ENCODE measurements at places on chromosomes 13 and 19.

DNA sequence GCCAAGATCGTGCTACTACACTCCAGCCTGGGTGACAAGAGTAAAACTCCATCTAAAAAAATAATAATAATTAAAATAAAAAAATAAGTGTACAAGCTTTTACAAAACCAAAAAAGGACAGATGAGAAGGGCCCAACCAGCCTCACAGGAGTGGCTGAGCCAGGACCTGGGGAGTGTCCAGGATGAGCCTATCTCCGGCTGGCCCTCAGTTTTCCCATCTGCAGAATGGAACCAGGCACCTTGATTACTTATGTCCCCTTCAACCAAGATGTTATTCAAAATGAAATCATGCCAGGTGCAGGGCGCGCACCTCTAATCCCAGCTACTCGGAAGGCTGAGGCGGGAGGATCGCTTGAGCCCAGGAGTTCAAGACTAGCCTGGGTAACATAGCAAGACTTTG is 9.5 kb upstream of the IFI30 start:
- no peak for DNase-seq

DNA sequence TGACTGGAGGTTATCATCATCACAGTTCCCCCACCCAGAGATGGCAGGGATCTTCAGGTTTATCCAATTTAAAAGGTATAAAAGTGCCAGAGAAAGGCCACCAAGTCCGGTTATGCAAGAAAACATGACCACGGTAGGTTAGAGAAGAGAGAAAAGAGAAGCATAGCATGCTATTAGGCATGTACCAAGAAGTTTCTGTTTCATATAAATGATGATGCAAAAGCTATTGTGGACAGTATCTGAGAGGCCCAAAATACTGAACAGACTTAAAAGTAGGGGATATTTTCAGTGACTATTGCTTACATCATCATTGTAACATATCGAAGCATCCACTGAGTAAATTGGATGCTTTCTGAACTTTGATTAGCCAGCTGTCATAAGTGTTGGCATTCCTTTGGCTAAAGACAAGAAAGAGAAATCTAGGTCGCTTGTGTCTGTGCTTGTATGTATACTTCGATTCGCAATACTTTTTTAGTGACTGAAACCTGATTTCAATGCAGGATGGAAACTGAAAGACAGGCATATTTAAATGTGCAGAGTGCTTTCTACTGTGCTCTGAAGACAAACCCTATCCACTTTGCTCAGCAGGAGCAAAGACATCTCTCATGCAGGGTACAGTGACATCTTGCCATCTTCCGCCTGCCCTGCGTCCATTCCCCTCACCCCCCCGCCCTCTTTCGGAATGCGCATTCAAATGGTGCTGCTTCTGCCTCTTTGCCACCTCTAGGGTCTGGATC is 180.3 kb downstream of the SHISA2 start:
- no peak for DNase-seq

DNA sequence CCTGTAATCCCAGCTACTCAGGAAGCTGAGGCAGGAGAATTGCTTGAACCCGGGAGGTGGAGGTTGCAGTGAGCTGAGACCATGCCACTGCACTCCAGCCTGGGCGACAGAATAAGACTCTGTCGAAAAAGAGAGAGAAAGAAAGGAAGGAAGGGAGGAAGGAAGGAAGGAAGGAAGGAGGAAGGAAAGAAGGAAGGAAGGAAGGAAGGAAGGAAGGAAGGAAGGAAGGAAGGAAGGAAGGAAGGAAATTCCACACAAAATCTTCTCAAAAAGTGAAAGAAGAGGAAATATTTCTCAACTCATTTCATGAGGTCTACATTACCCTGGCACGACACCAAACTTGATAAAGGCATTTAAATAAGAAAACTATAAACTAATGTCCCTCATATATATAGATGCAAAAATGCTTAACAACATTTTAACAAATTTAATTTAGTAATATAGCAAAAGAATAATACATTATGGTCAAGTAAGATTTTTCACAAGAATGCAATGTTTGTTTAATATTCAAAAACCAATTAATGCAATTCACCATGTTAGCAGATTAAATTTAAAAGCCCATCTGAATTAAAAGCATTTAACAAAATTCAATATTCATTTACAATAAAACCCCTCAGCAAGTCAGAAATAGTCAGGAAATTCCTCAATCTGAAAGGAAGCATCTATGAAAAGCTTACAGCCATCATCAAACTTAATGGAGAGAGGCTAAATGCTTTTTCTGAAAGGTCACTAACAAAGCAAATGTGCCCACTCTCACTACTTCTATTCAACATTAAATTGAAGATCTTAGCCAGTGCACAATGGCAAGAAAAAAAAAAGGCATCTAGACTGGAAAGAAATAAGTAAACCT is 12.0 kb upstream of the CPB2 start:
- DNase-seq, result no peak

DNA sequence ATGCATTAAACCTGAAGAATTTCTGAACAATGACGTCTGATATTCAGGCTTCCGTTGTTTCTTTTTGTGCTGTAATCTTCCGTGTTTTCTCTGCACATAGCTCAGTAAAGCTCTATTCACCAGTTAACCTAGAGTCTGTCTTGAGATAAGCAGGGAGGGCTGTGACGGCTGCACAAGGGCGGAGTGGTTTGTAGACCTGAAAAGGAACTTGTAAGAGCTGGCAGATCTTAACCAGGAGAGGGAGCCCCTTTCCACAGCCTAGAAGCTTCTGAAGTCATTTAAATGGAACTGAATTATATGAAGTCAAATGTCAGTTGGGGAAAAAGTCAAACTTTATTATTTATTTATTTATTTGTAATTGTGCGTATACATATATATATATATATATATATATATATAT is 27.5 kb downstream of the DPRX start:
- DNase-seq, result no peak

- no peak for DNase-seq
Measured at GRCh38 chr19:14370169-14370939, 10.9 kb upstream of the ADGRE5 start.

DNA sequence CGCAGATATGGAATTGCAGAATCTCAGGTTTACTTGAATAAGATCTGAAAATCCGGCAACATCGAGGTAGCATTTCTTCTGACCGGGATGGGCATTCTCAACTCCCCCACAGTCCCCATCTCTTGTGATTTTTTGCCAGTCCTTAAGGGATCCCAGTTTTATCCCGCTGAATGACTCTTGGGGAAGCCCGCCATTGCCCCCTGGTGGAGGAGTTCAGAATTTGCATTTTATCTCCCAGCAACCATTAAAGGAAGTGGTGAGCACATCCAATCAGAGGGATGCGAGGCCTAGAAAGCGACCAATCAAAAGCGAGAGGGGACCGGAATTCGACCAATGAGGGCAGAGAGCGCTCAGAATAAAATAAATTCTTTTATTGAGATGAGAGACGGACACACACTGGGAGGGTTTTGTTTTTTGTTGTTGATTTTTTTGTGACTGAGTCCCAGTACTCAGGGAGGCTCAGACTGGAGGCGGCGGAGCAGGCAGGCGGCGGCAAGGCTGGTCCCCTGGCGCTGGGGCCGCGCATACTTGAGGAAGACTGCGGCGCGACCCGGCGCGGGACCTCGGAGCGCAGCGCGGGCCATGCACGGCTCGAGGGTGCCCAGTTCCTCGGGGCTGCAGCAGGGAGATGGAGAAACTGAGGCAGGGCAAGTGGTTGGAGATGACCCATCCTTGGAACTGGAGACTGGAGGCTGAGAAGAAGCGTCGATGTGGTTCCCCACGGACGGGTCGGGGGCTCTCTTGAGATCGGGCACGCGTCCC is 3.9 kb upstream of the TTC9B start:
- peak; percentile 78 for DNase-seq

GRCh38 chr19:531009-531752 is 379 bp upstream of the CDC34 start:
- DNase-seq, result peak; percentile 95

GRCh38 chr13:35763060-35763781 is 286.7 kb upstream of the MAB21L1 start:
- no peak for DNase-seq

GRCh38 chr13:26929971-26930730 is 169.6 kb upstream of the GPR12 start:
- DNase-seq, result peak; percentile 93

- DNase-seq, result no peak
Measured at GRCh38 chr19:50877338-50877737, 4.1 kb downstream of the KLK2 start.

- no peak for DNase-seq
Measured at GRCh38 chr13:35835989-35836388, 295.2 kb downstream of the DCLK1 start.

DNA sequence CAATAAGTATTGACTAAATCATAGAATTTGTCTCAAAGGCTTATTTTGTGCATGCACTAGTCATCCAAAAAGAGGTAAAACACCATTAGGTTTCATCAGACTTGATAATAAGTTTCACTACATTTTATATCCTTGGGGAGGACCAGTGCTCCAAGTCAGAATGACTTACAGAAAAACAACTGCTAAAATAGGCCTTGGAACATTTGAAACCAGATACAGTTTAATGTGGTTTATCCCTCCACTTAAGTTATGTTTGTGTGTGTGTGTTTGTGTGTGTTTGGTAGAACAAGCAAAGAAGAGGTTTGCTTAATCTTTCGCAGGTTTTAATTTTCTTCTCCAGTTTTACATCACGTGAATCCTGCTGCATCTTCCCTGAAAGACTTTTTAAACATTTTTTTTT is 570.9 kb downstream of the PCDH9 start:
- no peak for DNase-seq

- no peak for DNase-seq
Measured at GRCh38 chr19:2416321-2417097, 10.9 kb downstream of the TIMM13 start.

GRCh38 chr19:13917888-13918406 is 11.9 kb downstream of the CC2D1A start:
- no peak for DNase-seq

GRCh38 chr13:100987948-100988347 is 313.4 kb upstream of the TMTC4 start:
- no peak for DNase-seq

DNA sequence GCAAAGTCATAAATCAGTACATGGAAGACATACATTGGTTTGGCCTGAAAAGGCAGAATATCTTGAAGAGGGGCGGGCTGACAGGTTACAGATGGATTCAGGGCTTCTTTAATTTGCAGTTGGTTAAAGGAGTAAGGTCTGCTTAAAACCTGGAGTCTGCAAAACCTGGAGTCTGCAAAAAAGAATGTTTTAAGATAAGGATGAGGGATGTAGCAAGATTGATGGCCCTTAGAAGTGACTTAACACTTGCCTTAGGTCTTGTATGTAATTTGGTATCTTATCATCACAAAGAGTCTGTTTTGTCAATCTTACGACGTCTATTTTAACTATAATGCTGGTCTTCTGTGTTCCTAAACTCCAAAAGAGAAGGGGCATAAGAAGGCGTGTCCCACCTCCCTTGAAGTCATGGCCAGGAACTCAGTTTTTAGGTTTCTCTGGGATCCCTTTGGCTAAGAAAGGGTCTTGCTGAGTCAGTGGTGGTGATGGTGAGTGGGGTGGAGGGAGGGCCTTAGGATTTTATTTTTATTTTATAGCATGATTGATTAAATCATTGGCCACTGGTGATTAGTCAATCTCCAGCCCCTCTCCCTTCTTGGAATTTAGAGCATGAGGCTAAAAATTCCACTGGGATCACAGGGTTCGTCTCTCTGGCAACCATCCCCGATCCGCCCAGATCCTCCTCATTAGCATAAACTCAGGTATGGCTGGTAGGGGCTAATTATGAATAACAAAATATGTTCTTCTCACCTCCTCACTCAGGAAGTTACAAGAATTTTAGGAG is 10.1 kb upstream of the HAS1 start:
- no peak for DNase-seq

DNA sequence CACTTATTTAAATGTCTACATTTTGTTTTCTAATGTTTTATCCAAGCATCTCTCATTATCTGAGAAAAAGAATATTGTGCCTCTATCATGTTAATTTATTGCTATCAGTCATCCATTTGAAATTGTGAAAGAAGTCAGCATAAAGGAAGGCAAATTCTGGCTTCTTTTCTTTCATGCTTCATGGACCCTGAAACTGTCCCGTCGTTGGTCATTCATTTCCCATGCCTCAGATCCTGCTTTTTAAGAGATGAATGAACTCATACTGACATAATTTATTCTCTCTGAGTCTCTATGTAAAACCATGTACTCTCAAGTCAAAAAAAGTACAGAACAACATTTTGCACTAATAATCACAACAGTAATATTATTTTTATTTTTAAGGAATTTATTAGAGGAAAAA is 2512.0 kb downstream of the PCDH9 start:
- DNase-seq, result no peak

- no peak for DNase-seq
Measured at GRCh38 chr19:28501976-28502375, 711.0 kb downstream of the UQCRFS1 start.

DNA sequence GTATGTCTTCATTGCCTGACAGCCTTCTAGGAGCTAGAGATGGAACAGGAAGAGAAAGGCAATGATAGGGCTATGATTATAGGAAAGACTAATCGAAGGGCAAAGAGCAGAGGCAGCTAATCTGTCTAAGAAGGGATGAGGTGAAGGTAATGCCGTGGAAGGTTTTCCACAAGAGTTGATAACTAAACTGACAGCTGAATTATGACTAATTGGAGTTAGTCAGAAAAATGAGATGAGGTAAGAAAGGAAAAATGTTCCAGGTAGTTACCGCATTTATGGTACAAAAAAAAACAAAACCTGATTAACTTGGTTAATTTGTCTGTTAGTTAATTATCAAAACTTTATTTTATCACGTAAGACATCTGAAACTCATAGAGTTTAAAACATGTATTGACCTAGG is 260.3 kb downstream of the SLITRK6 start:
- DNase-seq, result no peak

DNA sequence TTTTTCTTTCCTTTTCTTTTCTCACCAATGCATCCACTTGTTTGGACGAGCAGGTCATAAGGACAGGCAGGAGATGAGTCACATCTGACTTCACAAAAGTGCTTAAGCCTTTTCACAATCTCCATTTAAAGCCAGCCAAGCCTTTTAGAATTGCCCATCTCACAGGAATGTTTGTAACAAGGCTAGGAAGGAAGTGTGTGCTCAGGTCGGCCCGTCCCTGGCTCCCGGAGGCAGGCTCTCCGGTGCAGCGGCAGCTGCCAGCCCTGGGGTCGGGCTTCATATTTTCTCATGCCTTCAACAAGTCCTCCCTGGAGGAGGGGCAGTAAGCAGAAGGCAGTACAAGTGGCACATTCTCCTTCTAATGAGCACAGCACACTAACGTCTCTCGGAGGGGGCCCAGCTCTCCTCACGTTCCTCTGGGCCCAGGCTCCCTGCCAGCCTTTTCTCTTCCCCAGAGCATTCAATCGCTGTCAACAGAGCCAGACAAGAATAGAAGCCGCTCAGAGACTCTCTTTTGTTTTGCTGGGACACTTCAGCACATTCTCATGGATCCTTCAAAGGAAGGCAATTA is 180.5 kb downstream of the COL4A1 start:
- no peak for DNase-seq

Measured in lower leg skin (tissue), 4 donors.